ENCODE measurements at places on chromosomes 13 and 19.
A peak's percentile ranks its signal among the peaks of the same experiment; 100 is the strongest.

GRCh38 chr19:17784201-17785008, 10.5 kb upstream of the B3GNT3 start:
- peak; percentile 87 for DNase-seq

DNA sequence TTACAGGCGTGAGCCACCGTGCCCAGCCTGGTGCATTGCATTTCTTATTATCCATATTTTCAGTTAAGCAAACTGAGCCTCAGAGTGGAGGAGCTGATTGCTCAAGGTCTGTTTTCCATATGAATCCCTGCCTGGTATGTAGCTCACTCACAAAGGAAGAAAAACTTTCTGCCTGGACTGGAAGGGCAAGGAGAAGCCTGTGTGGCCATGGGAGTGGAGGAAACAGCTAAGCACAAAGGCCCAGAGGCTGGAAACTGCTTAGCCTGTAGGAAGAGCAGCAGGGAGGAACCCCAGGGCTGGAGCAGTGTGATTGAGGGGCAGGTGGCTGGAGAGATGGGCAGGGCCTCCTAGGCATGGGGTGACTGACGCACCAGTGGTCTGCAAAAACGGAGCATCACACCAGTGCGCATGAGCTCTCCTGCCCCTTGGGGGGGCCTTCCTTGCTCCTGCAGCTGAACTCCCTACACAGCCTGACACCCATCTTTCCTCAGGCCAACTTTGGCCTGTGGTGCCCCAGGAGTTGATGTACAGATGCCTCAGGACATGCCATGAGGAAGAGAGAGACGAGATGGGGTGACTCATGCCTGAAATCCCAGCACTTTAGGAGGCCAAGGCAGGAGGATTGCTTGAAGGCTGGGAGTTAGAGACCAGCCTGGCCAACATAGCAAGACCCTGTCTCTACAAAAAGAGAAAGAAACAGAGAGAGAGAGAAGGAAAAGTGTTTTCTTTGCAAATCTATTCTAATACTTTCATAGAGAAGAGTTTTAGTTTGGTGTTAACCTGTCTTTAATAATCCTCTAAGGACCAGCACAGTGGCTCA, 2.8 kb upstream of the HNRNPM start:
- DNase-seq, result no peak

- DNase-seq, result peak; percentile 12
Measured at GRCh38 chr13:112510002-112510780, 77.8 kb downstream of the TUBGCP3 start.

GRCh38 chr13:95160112-95160906, 140.9 kb downstream of the ABCC4 start:
- no peak for DNase-seq

DNA sequence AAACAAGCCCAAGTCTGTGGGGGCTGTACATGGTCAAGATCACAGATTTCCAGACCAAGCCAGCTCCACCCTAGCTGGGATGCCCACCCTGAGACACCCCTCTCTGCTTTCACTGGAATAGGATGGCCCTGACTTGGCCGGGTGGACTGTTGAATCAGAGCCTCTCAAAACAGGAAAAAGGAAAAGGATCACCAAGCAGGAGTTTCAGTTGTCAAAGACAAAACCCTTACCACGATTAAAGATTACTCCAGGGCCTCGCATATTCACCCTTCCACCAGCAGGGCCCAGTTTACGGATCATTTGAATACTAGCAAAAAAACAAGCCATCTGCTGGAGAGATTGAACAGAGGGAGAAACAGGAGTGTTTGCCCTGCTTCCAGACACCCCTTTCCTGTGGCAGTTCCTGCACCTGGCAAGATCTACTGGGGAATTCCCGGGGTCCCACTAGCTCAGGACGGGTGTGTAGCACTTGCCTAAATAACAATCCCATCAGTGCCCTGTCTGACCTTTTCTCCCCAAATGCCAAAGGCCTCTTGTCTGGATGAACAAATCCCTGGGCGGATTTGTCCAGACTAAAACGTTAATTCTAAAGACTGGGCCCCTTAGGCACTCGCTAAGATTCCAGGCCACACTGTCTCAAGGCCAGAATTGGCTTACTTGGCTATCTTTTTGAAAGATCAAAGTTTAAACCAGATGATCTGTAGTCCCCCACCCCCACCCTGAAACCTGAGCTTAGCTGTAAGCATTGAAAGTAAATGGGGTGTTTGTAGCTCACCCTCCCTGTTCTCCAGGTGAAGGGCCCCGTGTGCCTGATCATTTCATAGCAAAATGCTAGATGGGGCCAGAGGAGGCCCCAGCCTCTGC, 38.4 kb downstream of the ACTN4 start:
- DNase-seq, result peak; percentile 30

DNA sequence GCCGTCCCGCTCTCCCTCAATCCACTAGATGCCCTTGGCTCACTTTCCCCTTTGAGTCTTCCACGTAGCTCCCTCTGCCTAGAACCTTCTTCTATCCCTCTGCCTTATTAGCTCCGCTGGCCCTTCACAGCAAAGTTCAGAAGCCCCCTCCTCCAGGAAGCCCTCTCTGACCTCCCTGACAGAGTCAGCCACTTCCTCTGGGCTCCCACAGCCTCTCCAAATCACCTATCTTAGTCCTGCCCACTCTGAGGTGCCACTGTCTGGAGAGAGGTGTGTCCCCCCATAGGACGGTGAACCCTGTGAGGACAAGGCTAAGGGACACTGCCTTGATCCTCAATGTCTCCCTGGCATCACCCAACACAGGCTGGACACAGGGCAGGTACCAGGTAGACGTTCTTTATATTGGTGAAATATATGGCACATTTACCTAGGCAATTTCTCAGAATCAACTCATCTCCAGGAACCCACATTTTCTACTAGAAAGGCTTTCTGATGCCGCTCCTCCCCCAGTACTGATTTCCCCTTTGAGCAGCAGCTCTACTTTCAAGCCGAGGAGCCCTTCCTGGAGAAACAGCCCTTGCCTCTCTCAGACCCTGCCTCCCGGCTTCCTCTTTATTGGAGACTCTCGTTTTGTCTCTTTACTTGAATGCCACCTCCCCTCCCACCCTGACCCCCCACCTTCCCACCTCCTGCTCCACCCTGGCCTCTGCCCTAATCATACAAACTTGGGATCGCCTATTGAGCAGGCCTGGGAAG, 3.4 kb upstream of the TGFB1 start:
- DNase-seq, result peak; percentile 55

GRCh38 chr13:20457670-20458069, 68.0 kb downstream of the CRYL1 start:
- DNase-seq, result no peak

GRCh38 chr19:55209693-55210472, 582 bp upstream of the PTPRH start:
- no peak for DNase-seq

DNA sequence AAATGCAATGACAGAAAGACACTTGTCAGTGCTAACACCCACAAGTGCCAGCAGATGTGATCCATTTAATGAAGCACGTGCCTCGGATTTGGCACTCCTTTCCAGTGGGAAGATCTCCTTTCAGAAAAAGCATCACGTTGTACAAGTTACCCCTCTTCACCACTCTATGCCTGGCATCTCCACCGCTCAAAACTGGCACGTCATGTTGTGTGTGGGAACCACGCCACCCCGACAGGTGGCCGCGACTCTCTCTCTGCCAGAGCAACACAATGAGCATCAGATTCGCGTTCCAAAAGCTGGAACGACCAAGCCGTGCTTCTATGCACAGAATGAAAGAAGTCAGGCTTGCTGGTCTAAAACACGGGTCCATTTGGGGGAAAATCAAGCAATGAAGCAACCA, 24.3 kb downstream of the TMTC4 start:
- DNase-seq, result no peak

GRCh38 chr13:91272235-91272777, 75.2 kb upstream of the MIR17HG start:
- DNase-seq, result no peak

- no peak for DNase-seq
Measured at GRCh38 chr13:85541476-85541875, 257.7 kb downstream of the SLITRK6 start.

GRCh38 chr19:46385636-46386035, 27.7 kb downstream of the CCDC8 start:
- no peak for DNase-seq

- DNase-seq, result peak; percentile 36
Measured at GRCh38 chr19:19321141-19321577, 530 bp downstream of the MAU2 start.

DNA sequence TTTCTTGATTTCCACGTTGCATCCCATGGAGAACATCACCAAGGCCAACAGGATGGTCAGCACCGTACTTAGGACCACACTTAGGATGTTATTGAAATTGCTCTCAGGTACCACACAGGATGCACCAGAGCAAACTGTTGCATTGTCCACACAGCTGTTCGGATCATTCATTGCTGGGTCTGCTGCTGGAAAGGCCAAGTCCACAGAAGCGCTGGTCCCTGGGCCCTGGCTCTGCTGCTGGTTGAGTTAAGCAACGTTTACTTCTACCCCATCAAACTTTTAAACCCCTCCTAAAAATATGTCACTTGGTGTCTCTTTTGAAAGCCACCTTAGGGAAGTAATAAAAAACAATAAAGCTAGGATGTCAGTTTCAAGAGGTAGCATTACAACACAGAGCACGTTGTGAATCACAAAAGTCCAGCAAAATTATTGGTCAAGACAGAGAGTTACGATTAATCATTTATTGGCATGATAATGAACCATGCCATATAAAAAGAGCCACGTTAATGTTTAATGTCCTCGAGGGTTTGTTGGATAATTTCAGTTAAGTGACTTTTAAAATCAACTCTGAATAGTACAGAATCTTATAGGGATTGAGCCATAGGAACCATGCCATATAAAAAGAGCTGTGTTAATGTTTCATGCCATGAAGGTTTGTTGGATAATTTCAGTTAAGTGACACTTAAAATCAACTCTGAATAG, at the start of gene SLC10A2:
Gene SLC10A2 (minus strand): TSS at position 339 of the 702 bp plus-strand sequence. CDS start 168 bp downstream, at position 171.
- no peak for DNase-seq

DNA sequence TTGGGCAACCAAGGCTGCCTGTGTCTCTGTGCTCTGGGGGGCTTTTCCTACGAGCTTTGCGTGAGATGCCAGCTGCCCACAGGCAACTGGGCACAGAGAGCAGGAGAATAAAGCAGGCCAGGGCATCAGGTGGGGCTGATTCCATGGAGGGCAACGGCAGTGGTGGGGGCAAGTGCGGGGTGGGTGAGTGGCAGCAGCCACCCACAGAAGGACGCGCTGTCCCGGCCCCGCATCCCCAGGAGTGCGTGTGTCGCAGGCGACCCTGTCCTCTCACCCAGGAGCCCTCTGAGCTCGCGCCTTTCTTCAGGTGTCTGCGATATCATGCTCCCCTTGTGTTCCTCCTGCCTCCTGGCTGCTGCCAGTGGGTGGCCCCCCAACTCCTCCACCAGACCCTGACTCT, 67.4 kb downstream of the MCF2L start:
- no peak for DNase-seq

- DNase-seq, result no peak
Measured at GRCh38 chr19:18020212-18021085, 12.5 kb downstream of the ARRDC2 start.

DNA sequence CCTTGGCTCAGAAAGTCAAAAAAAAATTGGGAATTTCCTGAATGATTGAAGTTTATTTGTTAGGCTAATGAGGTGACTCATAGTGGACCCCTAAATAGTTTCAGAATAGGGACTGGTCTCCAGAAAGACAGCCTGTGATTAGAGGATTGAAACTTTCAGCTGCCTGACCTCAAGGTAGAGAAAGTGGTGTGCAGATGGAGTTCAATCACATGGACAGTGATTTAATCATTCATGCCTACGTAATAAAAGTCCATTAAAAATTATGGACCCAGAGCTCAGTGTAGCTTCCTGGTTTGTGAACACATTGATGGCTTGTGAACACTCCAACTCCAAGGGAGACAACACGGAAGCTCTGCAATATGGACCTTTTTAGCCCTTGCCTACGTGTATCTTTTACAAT, 533.2 kb upstream of the PCDH9 start:
- no peak for DNase-seq

GRCh38 chr19:40512473-40513344, 45.9 kb downstream of the SPTBN4 start:
- peak; percentile 32 for DNase-seq

GRCh38 chr19:39372047-39372802, 18.7 kb downstream of the PAF1 start:
- no peak for DNase-seq

DNA sequence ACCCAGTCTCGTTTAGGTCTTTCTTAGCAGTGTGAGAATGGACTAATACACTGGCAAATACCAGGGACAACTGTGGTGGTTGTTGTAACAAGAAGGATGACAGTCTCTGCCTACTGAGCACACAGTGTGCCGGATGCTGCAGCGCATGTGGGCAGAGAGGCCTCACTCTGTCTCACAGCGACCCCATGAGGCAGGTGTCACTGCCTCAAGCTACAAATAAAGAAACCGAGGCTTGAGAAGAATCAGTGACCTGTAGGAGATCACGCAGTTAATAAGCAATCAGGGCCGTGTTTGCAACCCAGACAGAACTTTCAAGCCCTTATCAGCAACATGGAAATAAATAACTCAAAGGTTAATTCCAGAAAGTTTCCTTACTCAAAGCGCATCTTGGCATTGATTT, 40.5 kb upstream of the GAS6 start:
- peak; percentile 58 for DNase-seq

DNA sequence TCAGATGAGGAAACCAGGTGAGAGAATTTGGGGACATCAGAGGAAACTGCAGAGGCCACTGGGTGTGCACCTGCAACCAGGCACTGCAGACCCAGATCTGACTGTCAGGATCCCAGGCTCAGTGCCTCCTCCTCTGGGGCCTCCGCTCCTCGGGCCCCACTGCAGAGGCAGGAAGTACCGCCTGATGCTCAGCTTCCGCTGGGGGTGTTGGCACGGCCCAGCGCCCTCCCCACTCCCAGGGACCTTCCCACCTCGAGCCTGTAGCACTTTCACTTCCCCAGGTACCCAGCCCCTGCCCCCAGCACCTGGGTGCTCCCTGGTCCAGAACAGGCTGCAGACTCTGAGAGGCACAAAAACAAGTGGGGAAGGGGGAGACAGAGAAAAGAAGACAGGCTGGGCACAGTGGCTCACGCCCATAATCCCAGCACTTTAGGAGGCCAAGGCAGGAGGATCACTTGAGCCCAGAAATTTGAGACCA, 1.4 kb upstream of the CD37 start:
- peak; percentile 83 for DNase-seq

DNA sequence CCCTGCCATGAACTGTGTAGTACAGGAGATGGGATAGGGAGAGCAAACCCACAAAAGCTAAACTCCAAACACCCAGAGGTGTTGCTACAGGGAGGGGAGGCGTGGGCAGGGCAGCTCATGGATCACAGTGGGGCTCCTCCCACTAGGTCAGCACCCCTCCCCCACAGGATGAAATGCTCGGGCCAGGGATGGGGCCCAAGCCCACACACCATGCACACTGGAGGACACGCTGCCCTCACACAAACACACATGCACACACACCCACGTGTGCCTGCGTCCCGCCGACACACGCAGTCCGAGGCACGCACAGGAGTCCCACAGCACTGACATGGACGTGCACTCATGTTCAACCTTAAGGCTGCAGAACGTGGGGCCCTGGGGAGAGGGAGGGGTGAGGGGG, 6.0 kb upstream of the CCNP start:
- no peak for DNase-seq

- no peak for DNase-seq
Measured at GRCh38 chr19:2150794-2151338, 500 bp downstream of the AP3D1 start.
